ENCODE measurements at places on chromosomes 11 and 22.

DNA sequence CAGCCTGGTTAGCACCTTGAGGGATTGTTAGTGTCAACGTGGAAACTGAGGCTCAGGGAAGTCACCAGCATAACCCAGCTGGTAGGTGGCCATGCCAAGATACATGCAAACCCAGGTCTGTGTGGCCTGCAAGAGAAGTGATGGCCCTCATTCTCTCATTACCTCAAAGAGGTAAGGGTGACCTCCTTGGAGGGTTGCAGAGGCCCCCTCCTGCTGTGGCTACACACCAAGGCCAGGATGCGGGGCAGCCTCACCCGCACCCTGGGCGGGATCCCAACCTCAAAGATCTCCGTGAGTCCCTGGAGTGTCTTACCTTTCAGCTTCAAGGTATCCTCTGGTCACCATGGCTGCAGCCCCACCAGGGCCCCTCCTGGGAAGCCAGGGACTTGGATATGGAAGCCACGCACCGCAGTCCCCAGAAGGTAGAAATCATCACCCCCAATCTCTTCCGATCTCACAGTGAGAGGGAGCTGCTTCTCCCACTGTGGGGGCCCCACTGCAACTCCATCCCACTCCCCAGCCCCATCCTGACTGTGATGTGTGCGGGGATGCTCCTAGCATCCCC lies 95.4 kb downstream of the MORC2 start:
- no peak for DNase-seq

GRCh38 chr11:115357066-115357465 lies 147.1 kb downstream of the CADM1 start:
- DNase-seq, result no peak

- DNase-seq, result no peak
These were observed 73.3 kb downstream of the MYO7A start for GRCh38 chr11:77201370-77201769.

GRCh38 chr11:31812383-31813381 lies 1.6 kb upstream of the PAX6 start:
- DNase-seq, result no peak

DNA sequence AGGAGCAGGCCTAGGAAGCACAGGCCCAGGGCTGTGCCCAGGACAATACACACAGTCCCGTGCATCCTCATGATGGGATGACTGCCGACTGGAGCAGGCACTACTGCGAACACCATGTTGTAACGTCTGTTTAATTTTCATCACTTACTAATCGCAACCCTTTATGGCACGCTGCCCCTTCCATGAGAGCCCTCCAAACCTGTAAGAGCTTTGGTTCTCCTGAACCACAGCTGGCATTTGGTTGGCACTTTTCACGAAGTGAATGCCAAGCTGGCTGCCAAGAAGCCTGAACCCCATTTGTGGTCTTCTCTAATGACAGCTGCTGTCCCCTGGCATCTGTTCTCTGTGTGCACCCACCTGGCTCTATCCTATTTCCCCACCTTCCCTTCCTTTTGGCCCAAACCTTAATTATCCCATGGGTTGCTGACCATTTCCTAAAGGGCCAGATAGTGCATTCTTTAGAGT lies 36.5 kb downstream of the APOL1 start:
- no peak for DNase-seq

DNA sequence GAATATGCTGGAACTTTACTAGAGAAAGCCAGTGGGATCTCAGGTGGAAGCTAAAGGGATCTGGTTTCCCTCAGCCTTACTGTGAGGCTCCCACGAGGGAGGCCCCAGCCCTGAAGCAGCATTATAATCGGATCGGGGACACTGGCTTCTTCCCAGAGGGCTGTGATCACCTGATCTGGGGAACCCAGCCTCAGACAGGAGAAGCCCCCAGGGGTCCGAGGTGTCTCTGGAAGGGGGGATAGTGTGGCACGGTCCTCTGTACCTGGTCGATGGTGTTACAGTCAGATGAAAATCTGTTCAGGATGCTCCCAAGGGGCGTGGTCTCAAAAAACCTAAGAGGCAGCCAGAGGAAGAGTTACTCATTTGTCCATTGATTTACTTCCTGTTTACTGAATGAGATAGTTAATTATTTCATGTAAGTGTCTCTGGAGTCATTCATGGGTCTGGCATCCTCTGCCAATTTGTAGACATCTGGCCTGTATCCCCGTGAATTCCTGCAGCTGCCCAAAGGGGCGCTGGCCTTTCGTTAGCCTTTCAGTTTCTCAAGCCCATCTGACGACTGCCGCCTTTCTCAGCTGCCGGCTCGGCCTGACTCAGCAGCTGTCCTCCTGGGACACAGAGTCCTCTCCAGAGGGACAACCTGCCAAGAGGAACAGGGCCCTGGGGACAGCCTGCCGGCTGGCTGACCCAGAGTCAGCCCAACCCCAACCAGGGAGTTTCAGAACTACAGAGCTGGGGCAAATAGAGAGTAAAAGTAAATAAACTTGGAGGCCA lies 17.0 kb upstream of the KCNJ11 start:
- DNase-seq, result peak; percentile 68

- DNase-seq, result no peak
These were observed 3.4 kb upstream of the FGF19 start for GRCh38 chr11:69707176-69707575.

DNA sequence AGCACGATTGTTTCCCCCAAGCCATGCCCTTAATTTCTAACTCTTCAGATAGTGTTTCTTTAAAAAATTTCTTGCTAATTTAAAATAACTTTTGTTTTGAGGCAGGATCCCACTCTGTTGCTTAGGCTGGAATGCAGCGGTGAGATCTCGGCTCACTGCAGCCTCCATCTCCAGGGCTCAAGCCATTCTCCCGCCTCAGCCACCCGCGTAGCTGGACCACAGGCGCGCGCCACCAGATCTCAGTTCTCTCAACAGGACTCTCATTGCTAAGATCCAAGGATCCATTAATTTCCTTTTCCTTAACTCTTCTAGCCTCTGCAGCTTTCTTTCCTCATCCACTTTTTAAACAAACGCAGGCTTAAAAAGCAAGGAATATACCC lies 327 bp upstream of the MED17 start:
- DNase-seq, result no peak

GRCh38 chr22:32542677-32543357 lies 68.2 kb downstream of the FBXO7 start:
- DNase-seq, result peak; percentile 59

GRCh38 chr11:99739464-99740089 lies 718.8 kb downstream of the CNTN5 start:
- peak; percentile 40 for DNase-seq

- no peak for DNase-seq
These were observed 22.0 kb upstream of the IGSF9B start for GRCh38 chr11:133978794-133979193.

DNA sequence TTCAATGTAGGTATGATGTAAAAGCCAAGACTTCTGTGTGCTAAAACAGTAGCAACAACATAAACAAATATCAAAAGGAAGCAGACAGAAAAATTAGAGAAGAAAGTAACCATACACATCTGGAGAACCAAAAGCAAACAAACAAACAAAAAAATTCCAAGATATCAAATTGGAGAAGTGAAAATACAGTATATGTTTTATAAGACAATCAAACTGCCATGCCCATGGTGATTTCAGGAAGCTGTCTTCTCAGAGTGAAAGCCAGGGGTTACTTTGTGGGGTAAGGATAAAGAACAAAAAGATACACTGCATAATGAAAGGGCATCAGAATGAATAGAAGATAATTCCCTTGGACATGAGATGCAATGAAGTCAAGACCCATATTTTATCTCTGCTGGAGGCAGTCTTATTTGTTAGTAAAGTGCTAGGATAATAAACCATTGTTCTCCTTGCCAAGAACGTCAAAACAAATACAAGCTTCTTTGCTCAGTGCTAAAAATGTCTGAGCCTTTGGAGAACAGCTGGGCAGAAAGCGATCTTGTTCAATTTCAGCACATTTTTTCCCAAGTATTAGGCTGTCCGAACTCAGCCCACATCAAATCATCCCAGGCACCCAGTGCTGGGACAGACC lies 38.1 kb upstream of the LDLRAD3 start:
- DNase-seq, result no peak

DNA sequence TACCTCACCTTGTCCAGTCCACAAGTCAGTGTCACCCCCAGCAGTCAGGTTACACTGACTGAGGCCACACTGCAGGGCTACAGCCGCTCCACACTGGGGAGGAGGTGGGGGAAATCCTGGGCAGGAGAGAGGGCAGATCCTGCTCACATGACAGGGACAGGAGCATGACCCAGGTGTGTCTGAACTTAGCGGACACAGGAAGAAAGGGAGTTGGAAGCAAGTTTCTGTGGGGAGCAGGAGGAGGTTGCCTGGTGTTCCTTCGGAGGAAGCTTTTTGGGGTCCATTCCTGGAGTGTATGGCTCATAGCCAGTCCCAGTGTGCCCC lies 5.9 kb downstream of the MMP11 start:
- no peak for DNase-seq

DNA sequence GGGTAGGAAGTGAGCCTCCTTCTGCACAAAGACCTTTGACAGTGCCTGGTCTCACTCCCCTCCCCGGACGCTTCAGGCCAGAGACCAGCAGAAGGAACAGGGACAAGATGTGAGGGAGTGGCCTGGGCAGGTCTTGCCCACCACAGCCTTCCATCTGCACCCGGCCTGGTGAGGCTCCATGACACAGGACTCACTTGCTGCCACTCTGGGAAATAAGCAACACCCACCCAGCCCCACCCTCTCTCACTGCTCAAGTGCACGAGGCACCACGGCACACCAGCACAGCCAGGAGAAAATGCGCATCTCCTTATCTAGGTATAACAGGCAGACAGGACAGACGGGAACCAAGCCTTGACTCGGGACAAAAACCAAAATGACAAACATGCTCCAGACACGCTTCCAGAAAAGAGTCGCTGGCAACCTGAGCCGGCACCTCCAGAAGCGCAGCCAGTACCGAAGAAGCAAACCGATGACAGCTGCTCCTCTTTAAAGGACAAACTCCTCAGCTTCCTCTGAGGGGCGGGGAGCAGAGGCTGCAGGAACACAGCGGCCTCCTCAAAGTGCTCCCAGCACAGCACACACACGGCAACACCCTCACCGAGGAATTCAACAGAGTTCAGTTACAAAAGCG lies 41.7 kb downstream of the BRD1 start:
- no peak for DNase-seq

GRCh38 chr11:74773476-74773875 lies 24.8 kb downstream of the RNF169 start:
- DNase-seq, result peak; percentile 68

- DNase-seq, result no peak
These were observed 1288.4 kb downstream of the BRD1 start for GRCh38 chr22:48539261-48539660.

DNA sequence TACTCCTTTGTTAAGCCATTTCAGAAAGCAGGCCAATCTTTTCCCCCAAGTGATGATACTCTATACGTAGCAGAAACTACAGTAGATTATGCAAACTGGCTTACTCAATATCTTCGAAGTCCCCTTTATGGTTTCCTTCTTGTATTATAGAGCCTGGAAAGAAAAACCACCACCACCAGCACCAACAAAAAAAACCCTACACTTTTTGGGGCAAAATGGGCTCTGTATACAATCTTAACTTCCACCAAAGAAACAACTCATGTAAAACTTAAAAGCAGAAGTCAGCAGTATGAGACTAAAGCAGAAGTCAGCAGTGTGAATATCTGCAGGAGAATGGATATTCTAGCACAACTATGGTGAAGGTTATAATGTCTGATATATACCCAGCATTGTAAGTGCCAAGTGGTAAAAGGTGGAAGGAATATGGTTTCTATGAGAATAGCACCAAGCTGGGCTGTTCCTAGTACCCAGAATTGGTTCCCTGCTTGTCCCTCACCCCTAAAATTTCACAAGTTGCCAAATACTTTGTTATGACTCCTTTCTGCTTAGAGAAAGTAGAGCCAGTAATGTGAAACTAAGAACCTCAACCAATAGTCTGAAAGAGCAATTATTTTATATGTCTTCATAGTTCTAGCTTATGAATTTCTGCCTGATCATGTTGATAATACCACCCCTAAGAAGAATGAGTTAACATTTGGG lies 252.1 kb downstream of the SBF2 start:
- DNase-seq, result no peak

DNA sequence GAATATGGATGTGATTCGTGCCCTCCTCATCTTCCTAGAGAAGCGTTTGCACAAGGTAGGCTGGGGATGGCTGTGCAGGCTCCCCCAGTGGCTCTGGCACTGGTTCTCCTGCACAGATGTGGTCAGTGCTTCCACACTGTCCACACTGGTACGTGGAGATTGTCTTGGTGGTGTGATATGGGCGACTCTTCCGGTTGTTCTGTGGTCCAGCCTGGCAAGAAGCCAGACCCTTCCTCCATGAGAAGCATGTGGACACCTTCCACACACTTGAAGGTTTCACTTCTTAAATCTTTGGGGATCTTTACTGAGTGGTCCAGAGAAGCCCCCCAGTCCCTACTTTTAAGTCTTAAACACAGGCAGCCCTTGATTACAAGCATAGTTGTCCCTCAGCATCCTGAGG lies 3.8 kb downstream of the RIC8A start:
- no peak for DNase-seq

DNA sequence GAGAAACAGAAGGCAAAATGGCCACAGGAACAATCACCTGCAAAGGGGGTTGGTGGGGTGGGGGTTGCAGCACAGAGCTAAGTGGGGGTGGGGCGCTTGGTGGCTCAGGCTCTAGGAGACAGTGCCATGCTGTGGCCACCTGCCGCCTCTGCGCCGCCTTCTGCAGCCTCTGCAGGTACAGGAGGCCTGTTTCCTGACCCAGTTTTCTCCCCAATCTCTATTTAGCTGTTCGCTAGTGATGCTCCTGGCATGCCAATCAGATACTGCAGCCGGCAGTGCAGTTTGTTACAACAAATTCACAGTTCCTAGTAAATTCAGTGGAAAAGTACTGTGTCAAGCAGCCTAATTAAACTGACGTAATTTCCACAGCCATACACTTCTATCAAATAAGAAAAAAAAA lies 106.4 kb downstream of the SERGEF start:
- no peak for DNase-seq

GRCh38 chr11:12808519-12808918 lies 134.3 kb downstream of the TEAD1 start:
- DNase-seq, result peak; percentile 77

DNA sequence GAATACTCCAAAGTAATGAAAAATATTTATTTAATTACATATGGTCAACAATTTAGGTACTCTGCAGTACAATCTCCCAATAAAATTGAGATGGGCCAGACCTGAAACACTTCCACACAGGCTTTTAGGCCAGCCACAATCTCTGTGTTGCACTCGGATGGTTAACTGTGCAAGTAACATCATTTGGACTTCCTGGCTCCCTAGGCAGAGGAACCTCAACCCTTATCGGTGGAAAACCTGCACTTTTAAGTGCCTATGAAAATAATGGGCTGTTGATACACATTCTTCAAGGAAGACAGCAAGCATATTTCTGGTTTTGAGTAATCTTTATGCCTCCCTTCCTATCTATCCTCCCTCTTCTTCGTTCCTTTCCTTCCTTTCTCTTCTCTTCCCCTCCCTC lies 343.1 kb downstream of the SOX6 start:
- no peak for DNase-seq

GRCh38 chr11:73386546-73386945 lies 10.3 kb downstream of the RELT start:
- no peak for DNase-seq

GRCh38 chr22:20561882-20562281 lies 54.5 kb downstream of the MED15 start:
- DNase-seq, result peak; percentile 41

All from fibroblast of villous mesenchyme (primary cell).